ENCODE measurements at places on chromosomes 7 and 10.
A peak's percentile ranks its signal among the peaks of the same experiment; 100 is the strongest.

DNA sequence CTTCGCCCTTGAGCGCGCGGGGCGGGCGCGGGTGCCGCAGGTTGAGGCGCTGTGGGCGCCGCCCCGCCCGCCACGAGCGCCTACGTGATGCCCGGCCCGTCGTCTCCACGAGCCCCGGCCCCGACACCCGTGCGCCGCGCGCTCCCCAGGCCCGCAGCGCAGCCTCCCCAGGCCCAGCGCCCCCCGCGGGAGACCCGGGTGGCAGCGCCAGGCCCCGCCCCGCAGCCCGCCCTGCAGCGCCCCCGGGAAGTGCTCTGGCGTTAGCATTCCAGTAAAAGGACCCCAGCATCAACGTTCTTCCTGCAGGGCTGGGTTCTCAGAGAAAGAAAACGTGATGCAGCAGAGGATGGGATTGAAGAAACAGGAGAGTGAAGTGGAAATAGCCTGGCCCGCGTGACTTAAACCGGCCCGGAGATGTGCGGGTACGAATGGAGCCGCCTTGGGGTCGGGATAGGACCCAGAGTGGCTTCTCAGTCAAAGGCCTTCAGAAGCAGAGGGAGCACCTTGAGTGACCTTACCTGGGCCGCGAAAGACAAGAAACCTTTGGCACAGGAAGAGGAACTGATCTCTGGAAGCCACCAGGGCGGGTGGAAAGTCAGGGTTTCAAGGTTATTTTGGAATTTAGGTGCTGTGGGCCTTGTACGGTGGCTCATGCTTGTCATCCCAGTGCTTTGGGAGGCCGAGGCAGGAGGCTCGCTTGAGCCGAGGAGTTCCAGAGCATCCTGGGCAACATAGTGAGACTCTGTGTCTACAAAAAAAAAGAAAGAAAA is 1.8 kb downstream of the PFKP start:
- DNase-seq: no peak

DNA sequence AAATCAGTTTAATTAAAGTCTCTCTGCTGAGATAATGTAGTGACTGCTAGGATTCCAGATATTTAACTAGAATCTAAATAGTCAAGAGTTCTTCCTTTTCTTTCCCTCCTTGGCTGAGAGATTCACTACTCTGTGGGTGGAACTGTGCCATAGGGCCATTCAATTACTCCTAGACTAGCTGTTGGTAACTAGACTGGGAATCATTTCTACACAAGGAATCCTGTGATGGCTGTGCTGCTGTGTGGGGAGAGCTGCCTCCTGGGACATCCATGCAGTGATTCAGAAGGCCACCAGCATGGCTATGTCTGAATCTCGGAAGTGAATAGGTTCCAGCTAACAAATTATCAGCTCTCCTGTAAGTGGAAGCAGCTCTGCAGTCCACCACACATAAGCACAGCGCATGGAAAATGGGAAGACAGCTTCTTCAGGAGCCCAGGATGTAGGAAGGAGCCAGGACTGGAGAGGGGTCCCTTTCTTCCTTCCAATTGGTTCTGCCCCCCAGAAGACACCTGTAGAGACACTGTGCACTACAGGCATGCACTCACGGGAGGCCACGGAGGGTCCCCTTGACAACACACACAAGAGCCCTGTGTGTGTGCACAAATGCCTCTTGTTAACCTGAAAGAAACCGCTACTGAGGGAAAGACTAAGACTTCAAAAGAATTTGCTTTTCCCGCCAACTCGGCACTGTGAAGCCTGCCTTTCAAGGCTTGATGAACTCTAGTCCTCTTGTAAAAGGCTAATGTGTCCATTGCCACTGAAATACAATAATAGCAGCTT is 66.5 kb downstream of the SCRN1 start:
- DNase-seq: no peak

DNA sequence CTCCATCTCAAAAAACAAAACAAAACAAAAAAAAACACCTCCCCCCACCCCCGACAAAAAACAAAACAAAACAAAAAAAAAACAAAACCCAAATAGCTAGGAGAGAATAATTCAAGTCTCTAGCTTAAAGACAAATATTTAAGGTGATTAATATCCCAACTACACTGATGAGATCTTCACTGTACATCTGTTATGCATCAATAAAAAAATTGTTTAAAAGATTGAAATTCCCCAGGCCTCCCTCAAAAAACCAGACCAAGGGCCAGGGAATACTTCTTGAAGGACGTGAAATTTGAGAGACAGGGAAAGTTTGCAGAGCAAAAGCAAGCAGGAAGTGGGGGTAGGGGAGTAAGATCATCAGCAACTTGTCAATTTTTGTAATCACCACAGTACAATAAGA is 232.6 kb downstream of the REEP3 start:
- DNase-seq: no peak

DNA sequence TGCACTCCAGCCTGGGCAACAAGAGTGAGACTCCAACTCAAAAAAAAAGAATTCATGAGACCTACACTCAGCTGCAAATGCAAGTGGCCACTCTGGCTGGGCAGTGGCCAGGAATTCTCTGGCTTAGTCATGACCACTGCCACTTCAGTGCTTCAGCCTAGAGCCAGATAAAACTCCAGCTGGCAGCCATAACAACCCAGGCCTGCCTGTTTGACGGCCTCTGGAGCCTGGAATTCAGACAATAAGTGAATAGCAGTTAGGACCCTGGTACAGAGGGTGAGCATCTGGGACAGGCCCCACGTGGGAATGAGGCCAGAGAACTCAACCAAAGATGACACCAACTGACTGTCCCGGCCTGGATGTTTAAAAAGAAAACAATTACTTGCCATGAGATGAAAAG is 18.9 kb downstream of the RCC1L start:
- DNase-seq: peak; percentile 48

DNA sequence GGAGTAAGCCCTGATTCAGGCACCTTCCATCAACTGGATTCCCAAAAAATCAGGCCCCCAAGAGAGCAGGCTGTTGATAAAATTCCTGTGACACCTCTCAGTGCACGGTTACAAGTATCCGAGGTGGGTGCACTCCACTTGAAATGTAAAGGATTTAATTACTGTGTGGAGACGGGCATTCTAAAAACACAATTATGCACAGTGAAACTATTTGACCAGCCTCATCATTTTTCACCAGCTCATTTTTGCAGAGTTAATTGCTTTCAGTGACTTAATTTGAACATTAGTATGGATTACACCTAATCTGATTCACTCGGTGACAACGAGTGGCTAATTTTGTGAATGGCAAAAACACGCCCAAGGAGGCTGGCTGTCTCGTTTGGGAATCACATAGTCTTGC is 2.3 kb downstream of the FOXL3 start:
- no peak for DNase-seq

DNA sequence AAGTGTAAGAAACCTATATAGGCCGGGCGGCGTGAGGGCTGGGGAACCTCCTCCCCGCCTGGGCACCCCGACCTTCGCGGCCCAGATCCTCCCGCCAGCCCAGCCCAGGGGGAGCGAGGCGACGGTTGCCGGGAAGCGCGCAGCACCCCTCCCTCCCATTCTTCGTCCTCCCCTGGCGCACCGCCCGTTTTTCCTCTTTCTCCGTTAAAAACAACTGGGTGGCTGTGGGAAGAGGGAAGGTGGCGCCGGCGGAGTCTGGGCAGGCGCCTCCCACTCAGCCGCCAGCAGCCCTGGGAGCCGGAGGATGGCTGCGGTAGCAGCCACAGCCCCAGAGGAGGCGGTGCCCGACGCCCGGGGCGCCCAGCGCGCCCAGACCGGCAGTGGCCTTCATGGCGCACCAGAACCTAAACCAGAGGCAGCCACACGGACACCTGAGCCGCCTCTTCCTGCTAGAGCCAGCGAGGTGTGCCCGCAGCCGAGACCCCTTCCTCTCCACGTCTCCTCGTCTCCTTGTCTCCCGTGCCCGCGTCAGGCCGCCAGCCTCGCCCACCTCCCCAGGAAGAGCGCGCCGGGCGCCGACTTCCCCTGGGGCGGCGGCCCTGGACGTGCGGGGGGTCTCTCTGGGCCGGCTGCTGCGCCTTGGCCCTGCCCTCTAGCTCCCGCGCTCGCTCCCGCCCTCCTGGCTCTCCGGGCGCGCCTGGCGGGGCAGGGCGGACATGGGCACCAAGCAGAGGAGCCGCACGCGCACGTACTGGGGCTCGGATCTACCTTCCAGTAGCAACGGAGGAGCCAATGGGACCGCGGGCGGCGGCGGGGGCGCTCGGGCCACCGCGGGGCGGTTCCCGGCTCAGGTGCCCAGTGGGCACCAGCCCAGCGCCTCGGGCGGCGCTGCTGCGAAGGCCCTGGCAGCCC is 32.8 kb upstream of the SFTPD start:
- no peak for DNase-seq

DNA sequence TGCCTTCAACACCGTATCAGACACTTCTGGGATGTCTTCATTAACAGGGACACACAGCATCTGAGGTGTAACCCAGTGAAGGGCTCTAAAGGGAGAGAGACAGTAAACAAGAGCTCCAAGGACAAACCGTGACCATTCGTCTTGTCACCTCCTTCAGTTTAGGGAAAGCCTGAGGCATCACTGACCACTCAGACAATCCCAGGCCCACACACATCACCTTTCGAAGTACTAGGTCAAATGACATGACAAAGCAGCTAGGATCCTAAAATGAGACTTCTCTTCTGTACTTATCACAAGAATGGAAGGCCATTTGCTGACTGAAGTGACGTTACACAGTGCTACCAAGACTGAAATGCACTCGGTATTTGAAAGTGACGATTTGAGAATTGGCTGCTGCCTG is 200.7 kb upstream of the KCTD7 start:
- no peak for DNase-seq

DNA sequence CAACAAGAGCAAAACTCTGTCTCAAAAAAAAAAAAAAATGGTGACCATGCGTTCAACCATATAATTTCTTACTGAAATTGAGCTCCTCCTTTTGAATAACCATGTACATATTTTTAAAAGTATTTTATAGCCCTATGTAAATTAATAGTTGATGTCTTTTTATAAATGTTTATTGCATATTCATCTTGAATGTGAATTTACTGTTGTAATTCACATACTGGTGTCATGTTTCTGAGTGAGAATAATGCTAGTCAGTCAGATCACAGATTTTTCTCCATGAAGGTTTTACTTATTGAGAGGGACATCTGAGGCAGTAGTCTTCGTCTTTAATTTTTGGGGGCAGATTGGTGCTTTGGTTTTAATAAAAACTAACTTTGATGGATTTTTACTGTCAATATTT is 112.2 kb downstream of the SVOPL start:
- DNase-seq: no peak

DNA sequence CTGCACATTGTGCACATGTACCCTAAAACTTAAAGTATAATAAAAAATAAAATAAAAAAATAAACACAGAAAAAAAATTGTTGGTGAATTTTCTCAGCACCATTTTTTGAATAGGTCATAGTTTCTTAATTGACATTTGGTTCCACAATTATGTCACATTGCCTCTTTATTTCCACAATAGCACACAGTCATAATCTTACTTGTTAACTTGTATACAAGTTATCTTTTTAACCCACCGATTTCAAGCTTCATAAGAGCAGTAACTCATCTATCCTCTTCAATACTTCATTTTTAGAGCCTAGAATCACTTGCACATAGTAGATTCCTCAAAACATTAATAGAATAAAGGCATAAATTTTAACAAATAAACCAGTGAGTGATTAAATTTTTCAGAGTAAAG is 1425.1 kb upstream of the LRRTM3 start:
- DNase-seq: no peak

DNA sequence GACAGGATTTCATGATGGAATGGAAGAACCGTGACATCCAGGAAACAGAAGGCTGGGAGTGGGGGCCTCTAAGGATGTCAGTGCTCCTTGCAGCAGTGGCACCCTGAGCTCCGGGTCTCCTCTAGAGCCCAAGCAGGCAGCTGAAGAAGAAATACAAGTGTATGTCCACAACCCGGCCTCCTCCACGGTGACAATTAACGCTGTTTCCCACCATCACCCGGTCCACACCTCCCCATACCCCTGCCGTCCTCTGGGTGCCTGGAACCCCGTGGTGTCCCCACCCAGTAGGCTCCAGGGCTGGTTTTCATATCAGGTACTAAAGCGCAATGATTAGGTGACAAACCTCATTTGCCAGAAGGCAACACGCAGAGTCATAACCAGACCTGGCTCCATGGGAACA is 30.3 kb downstream of the GRID1 start:
- DNase-seq: no peak

GRCh38 chr10:16644146-16644545 is 122.5 kb upstream of the C1QL3 start:
- no peak for DNase-seq

- DNase-seq: no peak
These were observed 465.1 kb downstream of the ATRNL1 start for GRCh38 chr10:115558252-115558651.

GRCh38 chr10:58994226-58995057 is 182.0 kb upstream of the PHYHIPL start:
- DNase-seq: no peak

DNA sequence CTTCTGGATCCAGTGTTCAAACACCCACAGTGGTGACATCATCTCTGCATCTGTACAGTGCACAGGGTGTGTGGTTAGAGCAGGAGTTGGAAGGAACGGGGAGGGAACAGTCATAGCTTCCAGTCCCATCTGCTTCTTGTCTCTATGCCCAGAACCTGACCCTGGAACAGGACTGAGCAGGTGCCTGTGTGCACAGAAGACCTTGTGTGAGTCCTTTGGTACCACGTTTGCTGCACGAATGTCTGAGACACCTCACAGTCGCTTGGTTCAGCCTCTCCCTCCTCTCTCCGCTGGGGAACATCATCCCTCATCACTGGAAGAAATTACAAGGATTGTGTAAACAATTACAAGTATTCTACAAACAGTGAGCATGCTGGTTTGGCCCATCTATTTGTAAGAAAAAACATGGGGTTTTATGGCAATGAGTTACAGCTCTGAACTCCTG is 243.0 kb upstream of the KLF6 start:
- no peak for DNase-seq

DNA sequence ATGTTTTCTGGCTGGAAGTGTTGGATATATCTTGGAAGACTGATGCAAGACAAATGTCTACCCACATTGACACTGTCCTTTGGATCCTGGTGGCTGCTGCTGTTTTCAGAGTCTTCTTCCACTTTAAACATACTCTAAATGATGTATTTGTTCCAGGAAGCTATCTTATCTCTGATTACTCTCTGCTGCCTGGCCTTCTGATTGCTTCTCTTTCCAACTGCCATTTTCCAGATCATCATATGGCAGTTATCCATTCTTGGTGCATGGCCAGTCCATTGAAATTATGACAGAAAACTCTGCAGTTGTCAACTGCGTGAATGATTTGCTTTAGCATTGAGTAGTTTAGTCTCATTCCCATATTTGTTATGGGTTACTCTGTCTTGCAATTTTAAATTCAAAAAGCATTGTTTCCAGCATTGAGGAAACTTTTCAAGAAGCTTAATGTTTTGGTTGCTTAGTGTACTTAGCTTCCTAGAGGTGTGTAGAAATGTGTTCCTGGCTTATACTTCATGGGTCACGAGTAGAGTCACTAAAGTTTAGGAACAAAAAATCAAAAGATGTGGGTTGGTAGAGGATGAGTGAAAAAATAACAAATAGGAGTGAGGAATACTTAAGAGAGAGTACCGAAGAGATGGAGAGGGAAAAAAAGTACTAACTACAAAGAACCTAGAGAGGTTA is 268.3 kb upstream of the MTPN start:
- no peak for DNase-seq
